ENCODE measurements at places on chromosomes 3 and 15. TPM values are rescaled to one million over a fixed set of nuclear protein-coding genes. Genes with fewer than 3 reads are reported as not detected.

DNA sequence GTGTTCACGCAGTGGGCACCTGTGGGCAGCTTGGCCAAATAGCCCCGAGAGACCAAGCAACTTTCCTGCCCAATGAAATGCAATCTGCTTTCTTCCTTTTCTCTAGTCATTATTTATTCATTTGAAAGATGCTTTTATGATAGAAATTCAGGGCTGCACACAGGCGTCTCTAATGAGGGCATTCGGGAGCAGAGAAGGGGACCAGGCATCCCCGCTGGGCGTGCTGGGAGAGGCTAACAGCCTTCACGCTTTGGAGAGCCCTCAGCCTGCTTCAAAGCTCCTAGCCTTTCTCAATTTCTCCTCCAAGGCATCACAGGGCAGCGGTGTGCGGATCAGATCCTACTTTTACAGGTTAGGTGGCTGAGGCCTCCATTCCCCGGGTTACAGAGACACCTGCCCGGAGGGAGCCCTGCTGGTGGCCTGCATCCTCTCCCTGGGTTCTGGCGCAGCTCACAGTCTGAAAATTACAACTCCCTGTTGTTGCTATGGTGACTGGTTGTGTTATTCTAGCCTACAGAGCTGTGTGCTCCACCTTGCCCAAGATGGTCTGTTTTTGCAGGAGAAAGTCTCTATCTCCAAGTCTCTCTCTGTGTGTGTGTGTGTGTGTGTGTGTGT, 21.8 kb upstream of the KLF13 start:
- no peak for DNase-seq

GRCh38 chr15:40769274-40770146, at the start of gene C15orf62:
C15orf62 (plus strand) TSS chr15:40769980; CDS start chr15:40770496, 516 bp downstream.
- peak; percentile 14 for DNase-seq

DNA sequence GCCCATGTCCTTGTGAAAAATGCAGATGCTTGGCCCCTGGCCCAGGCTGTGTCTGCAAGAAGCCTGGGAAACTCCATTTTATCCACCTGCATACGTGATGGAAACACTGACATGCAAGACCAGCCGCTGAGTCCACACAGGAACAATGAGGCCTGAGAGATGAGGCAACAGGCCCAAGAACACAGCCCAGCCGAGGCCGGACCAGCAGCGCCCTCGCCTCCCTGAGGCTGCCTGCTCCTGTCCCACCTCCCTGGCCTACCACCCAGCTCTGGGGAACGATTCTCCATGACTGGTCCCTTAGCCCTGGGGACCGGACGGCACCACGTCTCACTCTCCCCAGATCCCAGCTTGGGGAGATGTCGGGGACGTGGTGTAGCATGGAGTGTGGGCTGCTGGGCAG, 47.5 kb downstream of the HMCES start:
- DNase-seq, result no peak

DNA sequence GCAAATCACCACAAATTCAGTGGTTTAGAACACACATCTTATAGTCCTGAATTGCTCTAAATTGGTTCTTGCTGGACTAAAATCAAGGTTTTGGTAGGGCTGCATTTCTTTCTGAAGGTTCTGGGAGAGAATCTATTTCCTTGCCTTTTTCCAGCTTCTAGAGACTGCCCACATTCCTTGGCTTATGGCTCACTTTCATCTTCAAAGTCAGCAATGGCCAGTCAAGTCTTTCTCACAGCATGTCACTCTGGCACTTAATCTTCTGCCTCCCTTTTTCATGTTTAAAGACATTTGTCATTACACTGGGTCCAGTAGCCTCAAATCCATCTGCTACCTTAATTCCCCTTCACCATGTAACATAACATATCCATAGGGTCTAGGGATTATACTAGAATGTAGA, 149.0 kb downstream of the NEK10 start:
- no peak for DNase-seq

DNA sequence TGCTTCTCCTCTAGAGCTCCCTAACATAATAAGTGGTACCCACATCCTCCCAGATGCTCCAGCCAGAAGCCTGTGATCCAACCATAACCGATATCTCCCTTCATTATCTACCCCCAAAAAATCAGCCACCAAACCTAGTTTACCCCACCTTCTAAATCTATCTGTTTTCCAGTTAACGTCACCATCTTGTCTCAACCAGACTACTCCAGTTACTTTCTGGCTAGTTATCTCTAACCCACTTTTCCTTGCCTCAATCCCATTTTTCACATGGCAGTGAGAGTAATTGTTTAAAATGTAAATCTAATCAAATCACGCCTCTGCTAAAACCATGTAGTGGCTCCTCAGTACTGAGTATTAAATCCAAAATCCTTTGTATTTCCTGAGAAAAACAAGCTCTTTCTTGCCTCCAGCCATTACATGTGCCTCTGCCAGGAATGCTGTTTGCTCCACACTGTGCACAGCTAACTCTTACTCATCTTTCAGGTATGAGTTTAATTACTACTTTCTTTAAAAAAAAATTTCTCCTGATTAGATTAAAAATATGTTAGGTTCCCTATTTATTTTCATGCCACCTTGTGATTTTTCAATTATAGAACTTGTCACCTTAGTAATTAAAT, 15.4 kb downstream of the CCDC54 start:
- DNase-seq, result no peak

GRCh38 chr15:80105595-80105994, 46.1 kb downstream of the ZFAND6 start:
- DNase-seq, result no peak

- DNase-seq, result no peak
Measured at GRCh38 chr15:40936709-40937666, 7.8 kb downstream of the DLL4 start.

GRCh38 chr15:75202251-75203016, 752 bp downstream of the C15orf39 start:
- peak; percentile 56 for DNase-seq

- DNase-seq, result no peak
Measured at GRCh38 chr3:45059132-45059531, 33.0 kb downstream of the CLEC3B start.

The KNG1 gene
- not detected for total RNA-seq

DNA sequence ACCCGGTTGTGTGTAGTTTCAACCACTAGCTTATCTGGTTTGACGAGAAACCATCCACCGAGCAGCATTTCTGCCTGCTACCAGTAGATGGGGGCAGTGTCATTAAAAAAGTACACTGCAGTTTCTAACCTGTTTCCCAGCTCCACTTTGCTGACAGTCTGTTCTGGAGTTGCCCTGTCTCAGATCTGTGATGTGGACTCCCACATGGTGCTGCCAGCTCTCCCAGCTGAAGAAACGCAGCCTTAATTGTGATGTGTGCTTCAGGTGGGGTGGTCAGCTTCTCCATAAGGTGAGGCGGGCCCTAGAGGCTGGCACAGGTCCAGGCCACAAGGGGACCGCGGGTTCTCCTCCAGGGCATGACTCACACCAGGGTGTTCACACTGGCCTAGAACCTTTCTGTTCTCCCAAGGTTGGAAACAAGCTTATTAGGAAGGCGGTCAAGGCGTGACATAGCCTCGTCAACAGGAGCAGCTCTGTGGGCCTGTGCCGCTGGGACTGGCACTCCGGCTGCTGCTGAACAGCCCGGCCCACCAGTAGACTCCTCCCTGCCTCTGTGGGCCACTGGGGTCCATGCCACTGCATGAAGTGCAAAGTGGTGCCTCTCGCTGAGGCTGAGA, 2.9 kb upstream of the FAM43A start:
- DNase-seq, result peak; percentile 72

The ABI3BP gene
- 129 TPM for total RNA-seq

DNA sequence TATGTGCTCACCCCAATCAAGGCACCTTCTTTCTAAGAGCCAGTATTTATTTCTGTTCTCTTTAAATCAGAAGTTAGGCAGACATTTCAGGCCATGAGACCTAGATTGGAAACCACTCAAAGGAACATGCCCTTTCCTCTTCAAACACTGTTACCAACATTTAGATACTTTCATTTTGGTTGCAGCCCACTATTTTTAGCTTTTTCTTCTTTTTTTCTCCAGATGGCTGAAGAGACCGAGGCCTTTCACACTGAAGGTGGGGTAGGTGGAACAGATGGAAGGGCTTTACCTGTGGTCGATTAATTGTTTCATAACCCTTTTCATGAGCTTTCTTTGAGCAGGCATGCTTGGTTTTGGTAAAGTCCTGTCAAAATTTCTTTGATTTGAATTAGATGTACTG, 10.9 kb upstream of the LZTFL1 start:
- DNase-seq, result no peak

DNA sequence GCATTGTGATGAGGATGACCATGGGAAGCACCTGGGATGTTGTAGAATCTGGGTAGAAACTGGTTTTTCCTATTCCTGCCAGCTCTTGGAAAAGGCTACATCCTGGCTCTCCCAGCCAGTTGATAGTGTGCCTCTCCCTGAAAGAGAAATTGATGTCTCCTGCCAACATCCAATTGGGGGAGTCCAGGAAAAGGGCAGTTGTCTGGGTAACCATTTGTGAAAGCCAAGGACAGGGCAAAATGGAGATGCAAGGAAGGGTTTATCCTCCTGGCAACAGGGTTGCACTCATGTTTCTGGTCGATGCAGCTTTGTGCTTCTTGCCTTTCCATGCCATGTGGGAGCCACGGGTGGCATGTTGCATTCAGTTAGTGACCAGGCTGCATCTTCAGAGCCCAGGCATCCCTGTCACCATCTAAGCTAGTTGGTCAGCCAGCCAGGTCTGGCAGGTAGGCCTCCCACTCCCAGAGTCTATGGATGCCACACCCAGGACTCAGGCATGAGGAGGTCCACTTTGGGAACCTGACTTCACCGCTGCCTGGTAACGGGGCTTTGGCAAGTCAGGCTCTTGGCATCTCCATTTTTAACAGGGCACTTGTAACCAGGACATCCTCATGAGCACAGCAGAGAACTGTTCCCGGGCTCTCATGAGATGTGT, 153.5 kb downstream of the DNAJB8 start:
- no peak for DNase-seq

GRCh38 chr15:57532731-57533447, 58.8 kb upstream of the MYZAP start:
- DNase-seq, result no peak

DNA sequence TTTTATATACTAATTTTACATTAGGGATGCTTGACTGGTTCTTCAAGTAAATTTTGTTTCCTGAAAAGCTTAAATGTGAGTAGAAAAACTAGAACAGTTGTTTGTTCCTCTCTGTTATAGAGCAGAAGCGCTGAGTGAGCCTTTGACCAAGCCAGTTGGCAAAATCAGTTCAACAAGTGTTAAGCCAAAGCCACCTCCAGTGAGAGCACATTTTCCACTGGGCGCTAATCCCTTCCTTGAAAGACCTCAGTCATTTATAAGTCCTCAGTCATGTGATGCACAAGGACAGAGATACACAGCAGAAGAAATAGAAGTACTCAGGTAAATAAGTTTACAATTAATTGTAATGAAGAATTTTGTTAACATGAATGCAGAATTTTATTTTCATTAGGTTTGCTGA, 14.6 kb downstream of the CAPN7 start:
- no peak for DNase-seq

DNA sequence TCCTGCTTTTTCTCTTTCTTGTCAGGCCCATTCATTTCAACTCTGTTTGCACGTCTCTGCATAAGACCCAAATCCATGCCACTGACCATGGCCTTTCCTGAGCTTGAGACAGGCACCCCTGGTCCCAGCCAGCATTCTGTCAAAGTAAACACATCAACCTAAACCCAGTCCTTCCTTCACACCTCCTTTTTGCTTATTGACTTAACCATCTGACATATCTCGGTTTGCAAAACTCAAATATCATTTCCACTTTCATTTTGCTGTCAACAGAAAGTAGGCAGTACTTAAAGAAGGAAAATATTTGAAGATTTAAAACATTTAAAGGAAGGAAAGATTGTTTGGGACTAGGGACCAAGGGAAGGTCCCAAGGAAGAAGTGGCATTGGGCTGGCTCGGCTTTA, 48.2 kb upstream of the KBTBD8 start:
- DNase-seq, result no peak

DNA sequence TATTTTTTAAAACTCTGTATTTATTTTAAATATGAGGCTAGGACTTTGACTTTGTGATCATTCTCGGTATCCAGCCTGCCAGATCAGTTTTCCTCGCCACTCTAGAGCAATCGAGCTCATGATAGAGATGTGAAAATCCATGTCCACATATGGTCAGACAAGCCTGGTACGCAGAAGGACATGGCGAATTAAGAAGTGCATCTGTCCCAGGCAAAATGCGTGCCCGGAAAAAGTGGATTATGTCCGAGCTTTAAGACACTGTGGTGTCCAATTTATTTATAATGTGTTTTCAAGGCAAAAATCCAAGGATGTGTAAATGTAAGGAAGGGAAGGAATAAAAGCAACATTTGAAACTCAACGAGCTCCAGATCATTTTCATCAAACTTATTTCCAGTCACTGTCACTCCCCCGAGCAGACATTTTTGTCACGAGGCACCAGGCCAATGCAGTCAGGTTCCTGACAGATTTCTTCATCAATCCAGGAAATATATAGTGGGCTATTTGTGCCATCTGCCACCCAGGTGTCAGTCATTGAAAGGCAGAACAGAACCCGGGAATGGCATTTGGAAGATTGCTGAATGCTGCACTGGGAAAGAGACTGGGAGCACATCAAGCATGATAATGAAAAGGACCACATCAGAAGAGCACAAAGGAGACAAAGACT, 825.7 kb downstream of the SQOR start:
- no peak for DNase-seq

DNA sequence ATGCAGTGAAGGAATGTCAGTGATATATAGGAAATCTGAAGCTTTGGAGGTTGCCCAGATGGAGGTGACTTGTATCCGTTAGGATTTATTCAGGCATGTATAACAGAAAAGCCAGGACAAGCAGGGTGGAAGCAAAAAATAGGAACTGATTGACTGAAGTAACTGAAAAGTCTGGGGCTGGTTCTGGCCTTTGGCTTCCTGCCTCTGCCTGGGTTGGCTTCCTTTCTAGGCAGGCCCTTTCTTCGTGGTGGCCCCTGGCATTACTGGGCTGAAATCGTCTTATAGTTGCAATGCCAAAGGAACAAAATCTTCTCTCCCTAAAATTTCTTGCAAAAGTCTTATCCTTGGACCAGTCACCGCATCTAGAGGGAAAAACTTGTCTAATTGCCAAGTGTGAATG, 386.1 kb downstream of the PTPRG start:
- DNase-seq, result no peak

GRCh38 chr15:51048308-51048707, 46.4 kb downstream of the TNFAIP8L3 start:
- no peak for DNase-seq

DNA sequence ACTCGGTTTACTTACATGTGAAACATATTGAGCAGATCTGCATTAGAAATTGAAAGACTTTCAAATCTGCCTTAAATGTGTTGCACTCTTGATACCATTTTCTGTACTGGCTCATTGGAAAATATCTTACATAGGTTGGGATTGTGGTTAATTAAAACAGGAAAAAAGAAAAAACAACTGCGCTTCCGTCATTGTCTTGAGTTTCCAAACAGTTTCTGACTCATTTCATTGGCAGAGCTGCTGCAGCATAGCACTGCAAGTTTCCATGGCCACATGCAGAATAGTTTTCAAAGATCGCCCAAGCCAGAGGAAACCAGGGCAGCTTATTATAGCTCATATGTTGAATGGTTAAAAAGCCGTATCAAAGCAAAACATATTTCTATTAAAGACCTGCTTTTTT, 446.6 kb upstream of the BCHE start:
- no peak for DNase-seq
